ENCODE measurements at places on chromosomes 4 and X. TPM values are rescaled to one million over a fixed set of nuclear protein-coding genes. Genes with fewer than 3 reads are reported as not detected.

- no peaks in the 10 kb centered on the region for H3K4me1 ChIP-seq
- no peaks in the 10 kb centered on the region for H3K27me3 ChIP-seq
- no peak overlapping the region for H3K4me3 ChIP-seq
- DNase-seq = no peak
- H3K27ac ChIP-seq = no peak overlapping the region
Observed at GRCh38 chr4:108793415-108793814, 30.6 kb upstream of the ETNPPL start.

The G6PD gene
- total RNA-seq = 60.0 TPM

DNA sequence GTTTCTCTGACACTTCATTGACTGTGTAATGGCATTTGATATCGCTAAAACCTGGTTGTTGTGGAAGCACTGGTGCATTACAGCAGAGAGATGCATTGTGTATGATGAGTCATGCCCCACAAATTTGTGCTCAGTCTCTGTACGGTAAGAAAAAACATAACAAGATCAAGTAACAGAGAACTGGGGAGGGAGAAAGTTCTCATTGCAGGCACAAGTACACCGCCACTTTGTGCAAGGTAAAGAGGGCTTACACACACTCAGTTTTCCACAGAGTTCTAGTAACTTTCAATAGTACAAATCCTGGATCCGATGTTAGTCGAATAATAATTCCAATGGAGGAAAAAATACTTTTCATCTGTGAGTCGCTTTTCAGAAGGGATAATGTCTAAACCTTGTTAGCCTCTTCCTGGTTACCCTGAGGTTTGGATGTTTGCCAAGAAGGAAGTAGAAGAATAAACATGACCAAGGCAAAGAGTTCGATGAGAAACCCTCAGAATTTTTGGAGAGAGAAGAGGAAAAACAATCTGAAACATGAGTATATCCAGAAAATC, 512.5 kb upstream of the SLIT2 start:
- H3K27me3 ChIP-seq = no peaks in the 10 kb centered on the region
- no peaks in the 10 kb centered on the region for H3K36me3 ChIP-seq
- peak overlapping the region; percentile 42 for H3K27ac ChIP-seq

The AFAP1 gene
- 48.2 TPM for total RNA-seq

The ZNF185 gene
- 3.6 TPM for total RNA-seq

The GPRASP2 gene
- 24.7 TPM for total RNA-seq

DNA sequence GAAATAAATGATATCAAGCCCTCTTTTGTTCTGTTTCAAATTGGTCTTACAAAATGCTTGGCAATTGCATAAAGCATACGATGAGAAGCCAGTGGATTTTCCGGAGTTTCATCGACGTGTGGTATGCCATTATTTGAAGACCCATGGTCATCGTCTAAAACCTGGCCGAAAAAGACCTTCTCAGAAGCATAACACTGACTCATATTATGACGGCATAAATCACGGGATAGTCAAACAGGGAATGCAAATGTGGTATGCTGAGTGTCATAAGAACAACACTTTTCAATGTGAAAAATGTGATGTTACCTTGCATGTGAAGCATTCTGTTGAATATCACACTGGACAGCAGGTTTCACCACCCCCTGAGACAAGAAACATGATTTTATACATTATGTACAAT, 695.2 kb downstream of the GRXCR1 start:
- H3K27ac ChIP-seq = no peak overlapping the region
- no peaks in the 10 kb centered on the region for H3K4me1 ChIP-seq
- H3K4me3 ChIP-seq = no peak overlapping the region
- no peak for DNase-seq

Data from IMR-90 (cell line).